ENCODE measurements at places on chromosomes 5 and 9.

DNA sequence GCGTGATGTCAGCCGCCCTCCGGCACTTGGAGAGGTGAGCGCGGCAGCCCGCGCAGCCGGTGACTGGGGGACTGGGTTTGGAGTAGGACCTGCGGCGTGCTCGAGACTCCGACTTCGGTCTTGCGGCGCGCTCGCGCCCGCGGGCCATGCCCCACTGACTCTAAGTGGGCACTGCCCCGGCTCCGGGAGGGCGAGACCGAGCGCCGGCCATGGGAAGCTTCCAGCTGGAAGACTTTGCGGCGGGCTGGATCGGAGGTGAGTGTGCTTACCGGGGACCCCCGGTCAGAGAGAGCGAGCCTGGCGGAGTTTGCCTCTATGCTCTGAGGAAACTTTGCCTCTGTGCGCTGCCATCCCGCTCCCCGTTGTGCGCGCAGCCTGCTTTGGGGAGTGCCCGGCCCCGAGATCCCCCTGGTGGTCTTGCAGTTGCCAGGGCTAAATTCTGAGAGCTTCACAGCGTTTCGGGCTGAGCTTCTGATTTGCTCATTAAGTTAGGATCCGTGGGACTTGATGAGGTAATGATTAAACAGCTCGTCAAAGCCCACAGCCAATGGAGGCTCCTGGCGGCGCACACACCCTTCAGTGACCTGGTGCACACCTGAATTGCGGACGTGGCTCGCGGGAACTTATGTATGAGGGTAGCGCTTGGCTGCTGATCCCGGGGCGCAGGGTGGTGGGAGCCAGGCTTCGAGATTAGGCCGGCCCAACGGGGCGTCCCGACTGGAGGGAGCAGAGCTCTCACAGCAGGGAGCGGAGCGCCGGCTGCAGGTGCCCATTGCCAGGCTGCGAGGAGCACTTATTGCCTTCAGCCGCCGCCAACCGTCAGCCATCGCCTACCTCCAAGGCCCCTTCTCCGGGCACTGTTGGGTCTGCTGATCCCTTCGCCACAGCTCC, at the start of gene SLC25A48:
Gene SLC25A48 (plus strand): TSS at position 25 of the 891 bp plus-strand sequence. CDS start 185 bp downstream, at position 210.
- DNase-seq, result peak; percentile 56

GRCh38 chr5:78718824-78719223, 70.3 kb upstream of the LHFPL2 start:
- DNase-seq, result peak; percentile 8

DNA sequence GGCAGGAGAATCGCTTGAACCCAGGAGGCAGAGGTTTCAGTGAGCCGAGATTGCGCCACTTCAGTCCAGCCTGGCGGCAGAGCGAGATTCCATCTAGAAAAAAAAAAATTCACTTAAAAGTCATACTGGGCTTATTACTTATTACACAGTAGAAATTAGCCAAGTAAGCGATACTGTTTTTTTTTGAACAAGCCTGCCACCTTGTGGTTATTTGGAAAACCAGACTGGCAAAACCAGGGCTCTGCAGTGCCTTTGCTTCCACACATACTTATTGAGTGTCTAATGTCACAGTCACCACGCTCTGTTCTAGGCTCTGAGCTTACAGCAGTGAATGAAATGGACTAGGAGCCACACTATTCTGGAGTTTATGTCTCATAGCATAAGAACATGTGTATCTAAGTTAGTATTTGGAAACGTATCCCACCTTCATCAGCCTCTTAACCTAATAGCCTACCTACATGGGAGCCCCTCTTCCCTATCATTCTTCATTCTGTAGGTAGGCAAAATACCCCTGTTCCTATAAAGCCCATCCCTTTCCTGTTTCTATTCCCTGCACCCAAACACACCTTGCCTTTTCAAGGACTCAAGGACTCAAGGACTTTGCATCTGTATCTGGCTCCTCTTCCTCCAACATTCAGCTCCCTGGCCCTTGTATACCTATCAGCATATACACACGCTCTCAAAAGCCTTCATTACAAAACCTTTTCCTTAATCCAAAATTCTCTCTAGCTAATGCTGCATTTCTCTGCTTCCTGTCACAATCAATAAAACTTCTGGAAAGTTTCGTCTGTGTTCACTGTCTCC, 13.9 kb upstream of the BASP1 start:
- DNase-seq, result peak; percentile 82

- DNase-seq, result peak; percentile 49
These were observed 644 bp downstream of the NIM1K start for GRCh38 chr5:43192558-43193180.

- no peak for DNase-seq
These were observed 130.6 kb upstream of the EPB41L4A start for GRCh38 chr5:112549605-112550166.

DNA sequence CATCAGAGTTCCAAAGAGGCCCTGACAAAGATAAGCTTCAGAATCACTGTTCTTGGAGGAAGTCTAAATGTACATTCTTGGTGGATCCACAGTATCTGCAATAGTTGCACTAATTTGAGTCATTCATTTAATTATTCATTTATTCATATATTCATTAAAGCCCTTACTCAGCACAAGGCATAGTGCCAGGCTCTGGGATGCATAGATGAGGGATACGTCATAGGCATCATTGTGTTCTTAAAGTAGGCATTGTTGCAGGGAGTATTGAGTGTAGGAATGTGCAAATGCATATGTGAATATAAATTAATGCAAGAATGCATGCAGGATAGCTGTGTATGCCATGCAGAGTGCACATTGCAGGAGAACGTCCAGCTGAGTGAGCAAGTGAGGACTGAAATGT, 100.7 kb downstream of the DRD1 start:
- no peak for DNase-seq

- DNase-seq, result no peak
These were observed 28.0 kb downstream of the MARCHF3 start for GRCh38 chr5:127002390-127002789.

- DNase-seq, result no peak
These were observed 40.5 kb downstream of the DAB2IP start for GRCh38 chr9:121691890-121692289.

DNA sequence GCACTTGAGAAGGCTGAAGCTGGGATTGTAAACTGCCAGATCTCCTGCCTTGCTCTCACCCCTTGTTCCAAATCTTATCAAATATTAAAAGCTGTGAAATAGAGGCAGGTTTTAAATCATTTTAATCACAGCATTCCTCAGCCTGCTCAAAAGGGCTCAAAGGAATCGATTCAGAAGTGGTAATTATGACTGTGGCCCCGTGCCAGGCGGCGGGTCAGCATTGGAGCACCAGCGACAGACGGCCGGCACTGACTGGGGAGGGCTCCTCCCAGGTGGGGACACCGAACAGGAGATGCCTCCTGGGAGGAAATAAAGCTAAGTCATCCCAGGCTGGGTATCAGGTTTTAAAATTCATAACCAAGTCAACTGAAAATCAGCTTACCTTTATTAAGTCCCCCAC, 66.7 kb downstream of the KCNIP1 start:
- no peak for DNase-seq

GRCh38 chr9:116628716-116629115, 58.4 kb upstream of the TRIM32 start:
- DNase-seq, result no peak

DNA sequence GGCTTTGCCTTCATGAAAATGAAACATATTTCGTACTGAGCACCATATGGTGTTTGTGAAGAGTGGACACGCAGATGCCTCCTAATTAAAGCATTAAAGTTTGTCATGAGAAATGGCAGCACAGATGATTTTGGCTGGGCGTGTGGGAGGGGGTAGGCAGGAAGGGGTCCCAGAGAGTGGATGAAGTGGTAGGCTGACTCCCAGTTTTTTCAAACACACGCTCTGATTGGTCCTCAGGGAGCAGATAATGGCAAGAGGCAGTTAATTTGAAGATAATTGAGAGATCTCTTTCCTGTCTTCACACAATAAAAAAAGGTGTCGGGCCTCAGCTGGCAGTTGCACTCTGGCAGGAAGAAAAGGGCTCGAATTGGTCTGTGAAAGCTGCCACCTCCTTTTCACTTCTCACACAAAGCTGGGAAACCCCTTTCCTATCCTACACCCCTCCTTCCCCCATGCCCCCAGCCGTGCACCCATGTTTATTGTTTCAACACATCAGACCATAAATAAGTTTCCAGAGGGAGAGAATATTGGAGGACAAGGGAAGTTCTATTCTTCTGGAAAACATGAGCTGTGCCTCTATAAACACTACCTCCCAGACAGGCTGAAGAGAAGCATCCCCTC, 429.6 kb downstream of the ARHGEF28 start:
- DNase-seq, result peak; percentile 15

- DNase-seq, result no peak
These were observed 36.7 kb downstream of the DOCK8 start for GRCh38 chr9:251398-251797.

DNA sequence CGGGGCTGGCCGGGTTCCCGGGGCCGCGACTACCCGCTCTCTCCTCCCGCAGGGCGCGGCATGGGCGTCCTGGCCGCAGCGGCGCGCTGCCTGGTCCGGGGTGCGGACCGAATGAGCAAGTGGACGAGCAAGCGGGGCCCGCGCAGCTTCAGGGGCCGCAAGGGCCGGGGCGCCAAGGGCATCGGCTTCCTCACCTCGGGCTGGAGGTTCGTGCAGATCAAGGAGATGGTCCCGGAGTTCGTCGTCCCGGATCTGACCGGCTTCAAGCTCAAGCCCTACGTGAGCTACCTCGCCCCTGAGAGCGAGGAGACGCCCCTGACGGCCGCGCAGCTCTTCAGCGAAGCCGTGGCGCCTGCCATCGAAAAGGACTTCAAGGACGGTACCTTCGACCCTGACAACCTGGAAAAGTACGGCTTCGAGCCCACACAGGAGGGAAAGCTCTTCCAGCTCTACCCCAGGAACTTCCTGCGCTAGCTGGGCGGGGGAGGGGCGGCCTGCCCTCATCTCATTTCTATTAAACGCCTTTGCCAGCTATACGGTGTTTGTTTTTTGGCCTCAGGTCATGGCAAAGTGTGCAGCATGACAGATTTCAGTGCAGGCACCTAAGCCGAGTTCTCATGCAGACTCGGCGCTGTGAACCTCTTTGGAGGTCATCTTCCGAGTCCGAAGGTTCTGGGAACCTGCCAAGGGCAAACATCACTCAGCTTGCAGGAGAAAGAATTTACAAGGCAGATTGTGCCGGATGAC, 516 bp downstream of the MRPL41 start:
- DNase-seq, result no peak

DNA sequence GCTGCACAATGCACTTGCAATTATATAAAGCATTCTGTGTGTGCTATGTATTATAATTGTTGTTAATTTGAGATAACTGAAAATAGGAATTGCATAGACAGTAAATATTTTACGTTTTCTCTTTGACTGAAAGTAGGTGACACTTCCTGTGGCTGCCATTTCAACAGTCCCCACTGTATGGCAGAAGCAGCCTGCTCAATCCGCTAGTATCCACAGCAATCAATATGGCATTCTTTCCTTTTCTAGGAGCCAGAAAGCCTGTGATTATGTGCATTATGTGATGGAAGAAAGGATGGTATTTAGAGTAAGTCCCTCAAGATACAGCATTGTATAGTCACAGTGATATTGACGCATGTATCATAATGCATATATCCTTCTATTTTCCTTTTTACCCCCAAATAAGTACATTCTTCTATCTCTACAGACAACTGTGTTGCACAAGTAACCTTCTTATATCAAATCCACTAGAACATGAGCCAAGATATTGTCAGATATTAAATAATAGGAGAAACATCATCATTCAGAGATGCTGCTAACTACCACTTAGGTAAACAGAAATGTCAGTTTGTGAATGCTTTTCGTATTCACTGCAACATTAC, 59.7 kb downstream of the CARTPT start:
- peak; percentile 30 for DNase-seq
